ENCODE measurements at places on chromosomes 2 and 18. TPM values are rescaled to one million over a fixed set of nuclear protein-coding genes. Genes with fewer than 3 reads are reported as not detected.

DNA sequence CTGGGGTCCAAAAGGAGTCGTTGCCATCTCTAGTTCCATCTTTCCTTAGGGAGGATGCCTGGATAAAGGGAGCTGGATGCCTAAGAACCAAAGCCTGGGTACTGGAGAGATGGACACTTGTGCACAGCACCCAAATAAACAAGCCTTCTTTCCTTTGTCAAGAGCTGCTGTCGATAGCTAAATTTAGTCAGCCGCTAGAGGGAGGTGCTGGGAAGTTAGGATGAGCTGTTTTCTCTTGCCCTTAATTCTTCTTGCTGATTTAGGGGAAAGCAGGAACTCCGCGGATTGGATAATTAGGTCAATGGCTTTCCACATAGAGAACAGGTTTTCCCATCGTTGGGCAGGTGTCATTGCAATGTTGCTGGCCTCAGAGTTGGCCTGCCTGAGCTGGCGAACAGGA lies 30.9 kb upstream of the SERPINB12 start:
- peak; percentile 28 for DNase-seq

DNA sequence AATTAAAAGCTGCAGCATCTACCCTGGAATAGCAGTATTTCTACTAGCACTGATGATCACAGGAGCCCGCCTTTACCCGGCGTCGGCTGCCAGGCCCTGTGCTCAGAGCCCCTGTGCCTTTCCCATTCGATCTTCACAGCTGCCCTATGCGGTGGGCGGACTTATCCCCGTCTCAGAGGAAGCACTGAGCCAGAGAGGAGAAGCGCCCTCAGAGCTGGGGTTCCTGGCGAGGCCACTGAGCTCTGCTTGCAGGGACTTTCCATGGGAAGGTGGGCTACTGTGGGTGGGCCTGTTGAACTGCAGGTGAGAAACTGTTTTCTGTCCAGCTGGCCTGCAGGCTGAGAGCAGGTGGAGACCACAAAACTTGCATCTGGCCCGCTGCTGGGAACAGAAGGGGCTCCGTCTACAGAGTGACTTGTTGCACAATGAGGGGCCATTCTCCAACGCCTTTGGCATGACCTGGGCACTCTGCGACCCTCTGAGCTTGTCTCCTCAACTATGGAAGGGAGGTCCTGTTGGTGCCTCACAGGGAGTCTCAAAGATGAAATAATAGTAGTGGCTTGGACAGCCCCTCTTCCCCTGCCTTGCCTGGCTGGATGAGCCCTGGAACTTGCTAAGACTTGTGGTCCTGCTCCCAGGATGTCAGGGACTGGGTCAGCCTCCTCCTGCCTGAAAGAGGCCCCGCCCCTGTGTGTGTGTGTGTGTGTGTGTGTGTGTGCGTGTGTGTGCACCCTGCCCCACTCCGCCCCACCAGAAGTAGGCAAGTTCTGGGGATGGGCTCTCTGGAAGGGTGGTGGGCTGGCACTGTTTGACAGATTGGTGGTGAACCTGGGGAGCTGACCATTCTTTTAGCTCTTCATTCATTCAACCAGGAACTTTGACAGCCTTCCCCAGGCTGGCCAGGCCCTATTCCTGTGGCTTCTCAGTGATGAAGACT lies 32.7 kb downstream of the GLI2 start:
- no peak for DNase-seq

- no peak for DNase-seq
Observed at GRCh38 chr2:108301558-108301957, 12.9 kb downstream of the SULT1C2 start.

The SLC19A3 gene
- polyA plus RNA-seq, result 10.7 TPM

DNA sequence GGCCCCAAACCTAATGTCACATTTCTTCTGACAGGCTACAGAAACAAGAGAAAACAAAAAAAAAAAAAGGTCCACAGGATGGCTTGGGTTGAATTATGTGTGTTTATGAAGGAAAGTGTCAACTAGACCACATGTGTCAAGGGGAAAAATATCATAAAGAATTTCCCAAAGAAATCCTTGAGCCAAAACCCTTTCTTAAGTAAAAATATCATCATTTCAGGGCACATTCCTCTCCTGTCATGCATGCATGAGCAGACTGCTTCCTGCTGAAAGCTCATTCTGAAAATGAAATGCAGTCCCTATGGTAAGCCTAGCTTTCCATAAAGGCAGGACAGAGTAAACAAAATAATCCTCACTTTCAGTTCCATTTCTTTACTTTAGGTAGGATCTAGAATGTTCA lies 85.7 kb upstream of the RBBP8 start:
- peak; percentile 20 for DNase-seq

The TGFA gene
- 19.4 TPM for polyA plus RNA-seq

DNA sequence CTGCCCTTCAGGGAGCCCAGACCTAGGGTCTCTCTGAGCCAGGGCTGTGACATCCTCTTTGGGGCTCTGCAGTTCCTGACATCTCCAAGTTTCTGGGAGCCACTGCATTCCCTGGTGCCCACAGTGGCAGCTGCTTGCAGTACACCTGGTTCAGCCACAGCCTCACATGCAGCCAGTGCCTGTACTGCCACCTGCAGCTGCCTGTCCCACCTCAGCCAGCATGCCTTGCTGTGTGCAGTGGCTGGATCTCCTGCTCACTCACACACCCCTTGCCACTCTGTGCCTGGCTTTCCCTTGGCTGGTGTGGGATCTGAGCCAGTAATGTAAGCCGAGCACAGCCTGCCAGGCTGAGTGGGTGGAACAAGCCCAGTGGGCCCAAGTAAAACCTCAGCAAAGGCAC lies 1288.7 kb downstream of the CNTNAP5 start:
- no peak for DNase-seq

GRCh38 chr18:63928331-63928730 lies 20.6 kb downstream of the SERPINB10 start:
- DNase-seq, result no peak

The FLACC1 gene
- polyA plus RNA-seq, result 3.1 TPM

GRCh38 chr18:74148543-74149070 lies 284 bp downstream of the TIMM21 start:
- no peak for DNase-seq

DNA sequence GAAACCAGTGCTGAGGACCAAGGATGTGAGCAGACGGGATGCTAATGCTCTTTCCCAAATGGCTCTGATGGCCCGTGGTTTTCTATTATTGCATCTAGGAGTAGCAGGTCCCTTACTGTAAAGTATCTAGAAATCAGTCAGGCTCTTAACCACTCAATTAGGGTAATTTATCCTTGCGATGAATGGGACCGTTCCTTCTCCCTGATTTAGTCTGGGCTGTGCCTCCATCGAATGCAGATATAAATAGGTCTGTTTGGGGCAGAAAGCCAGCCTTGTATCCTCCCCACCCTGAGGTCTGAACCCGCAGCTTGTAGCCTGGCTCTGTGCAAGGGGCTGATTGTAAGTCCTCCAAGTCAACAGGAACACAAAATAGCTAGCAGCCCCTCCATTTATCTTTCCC lies 9.5 kb upstream of the SMARCAL1 start:
- DNase-seq, result no peak

The SP5 gene
- polyA plus RNA-seq, result 0.47 TPM

DNA sequence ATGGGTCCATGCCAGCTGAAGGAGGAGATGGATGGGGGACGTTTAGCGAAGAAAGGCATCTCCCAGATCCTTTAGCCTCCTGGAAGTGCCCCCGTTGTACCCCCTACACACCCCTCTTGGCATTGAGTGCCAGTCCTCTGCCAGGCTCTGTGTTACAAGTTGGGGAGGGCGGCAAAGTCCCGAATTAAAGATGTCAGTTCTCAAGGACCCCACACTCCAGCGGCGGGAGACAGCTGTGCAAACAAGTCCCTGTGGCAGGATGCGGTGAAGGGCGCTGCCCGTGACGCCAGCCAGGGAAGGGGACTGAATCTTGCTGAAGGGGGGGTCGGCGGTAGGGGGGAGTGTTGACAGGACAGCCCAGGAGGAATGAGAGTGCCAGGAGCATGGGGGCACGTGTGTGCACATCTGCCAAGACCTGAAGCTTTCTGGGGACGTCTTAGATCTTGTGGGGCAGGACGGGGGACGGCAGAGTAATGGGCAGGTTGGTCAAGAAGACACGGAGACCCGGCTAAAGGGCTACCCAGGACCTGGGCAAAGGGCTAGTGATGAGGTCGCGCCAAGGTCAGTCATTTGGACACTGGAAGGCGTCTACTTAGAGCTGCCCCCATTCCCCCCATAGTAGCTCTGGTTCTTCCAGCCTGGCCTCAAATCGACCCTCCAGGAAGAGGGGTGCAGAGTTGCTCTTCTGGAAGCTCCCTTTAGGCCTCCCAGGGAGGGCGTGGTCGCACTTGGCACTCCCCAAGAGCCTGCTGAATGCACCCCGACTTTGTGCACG lies 2.8 kb upstream of the CTDSP1 start:
- DNase-seq, result peak; percentile 50

- DNase-seq, result no peak
Observed at GRCh38 chr2:21256006-21256405, 132.2 kb downstream of the TDRD15 start.

The COL6A3 gene
- 235 TPM for polyA plus RNA-seq

DNA sequence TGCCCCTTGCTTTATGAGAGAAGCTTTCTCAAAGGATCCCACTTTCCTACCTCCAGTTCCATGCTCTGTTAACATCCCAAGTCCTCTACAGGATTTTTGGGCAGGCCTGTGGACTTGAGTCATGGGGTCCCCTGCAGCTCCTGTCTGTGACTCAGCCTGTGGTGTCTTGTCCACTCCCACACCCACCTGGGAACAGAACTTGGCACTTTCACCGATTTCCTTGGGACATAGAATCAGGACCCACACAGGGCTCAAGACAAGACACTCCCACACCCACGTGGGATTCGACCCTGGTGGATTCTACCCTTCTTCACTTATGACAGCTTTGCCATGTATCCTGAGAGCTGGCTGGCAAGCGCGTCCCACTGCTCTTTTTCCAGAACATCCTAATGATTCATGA lies 30.7 kb upstream of the HDAC4 start:
- DNase-seq, result no peak

GRCh38 chr2:135552887-135553286 lies 21.6 kb downstream of the R3HDM1 start:
- DNase-seq, result no peak

The MOB4 gene
- 45.1 TPM for polyA plus RNA-seq

DNA sequence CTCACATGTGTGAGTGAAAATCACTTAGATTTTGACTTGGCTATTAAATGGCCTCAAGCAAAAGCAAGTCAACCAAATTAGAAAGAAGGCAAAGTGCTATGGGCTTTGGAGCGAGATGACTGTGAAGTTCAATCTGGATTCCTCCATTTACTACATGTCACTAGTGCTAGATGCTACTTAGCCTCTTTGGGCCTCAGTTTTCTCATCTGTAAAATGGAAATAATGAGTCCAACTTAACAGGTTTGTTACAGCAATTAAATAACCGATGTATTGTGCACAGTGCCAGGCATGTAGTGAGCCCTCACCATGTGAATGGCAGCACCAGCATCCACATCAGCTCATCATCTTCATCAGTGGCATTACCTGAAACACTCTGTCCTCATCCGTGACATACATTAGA lies 376.3 kb downstream of the MTX2 start:
- no peak for DNase-seq

DNA sequence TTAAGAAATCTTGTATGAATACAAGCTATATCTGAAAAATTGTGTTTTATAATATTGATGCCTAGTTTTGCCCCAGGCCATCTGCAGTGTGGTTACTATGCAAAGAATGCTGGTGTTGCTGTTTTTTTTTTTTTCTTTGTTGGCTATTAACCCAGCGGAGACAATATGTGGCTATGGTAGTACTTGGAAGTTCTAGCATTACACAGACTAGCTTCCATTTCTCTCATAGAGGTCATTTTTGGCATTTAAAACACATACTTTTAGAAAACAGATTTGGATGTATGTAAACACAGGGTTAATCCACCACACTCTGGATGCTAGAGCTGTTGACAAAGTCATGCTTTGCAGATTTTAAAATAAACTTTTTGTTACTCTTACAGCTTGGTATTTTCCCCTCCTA lies 209.8 kb downstream of the NEDD4L start:
- no peak for DNase-seq

The CELF4 gene
- polyA plus RNA-seq, result 2.9 TPM

GRCh38 chr18:37669991-37670534 lies 104.5 kb upstream of the CELF4 start:
- DNase-seq, result no peak
